ENCODE measurements at places on chromosomes 5 and 9.

DNA sequence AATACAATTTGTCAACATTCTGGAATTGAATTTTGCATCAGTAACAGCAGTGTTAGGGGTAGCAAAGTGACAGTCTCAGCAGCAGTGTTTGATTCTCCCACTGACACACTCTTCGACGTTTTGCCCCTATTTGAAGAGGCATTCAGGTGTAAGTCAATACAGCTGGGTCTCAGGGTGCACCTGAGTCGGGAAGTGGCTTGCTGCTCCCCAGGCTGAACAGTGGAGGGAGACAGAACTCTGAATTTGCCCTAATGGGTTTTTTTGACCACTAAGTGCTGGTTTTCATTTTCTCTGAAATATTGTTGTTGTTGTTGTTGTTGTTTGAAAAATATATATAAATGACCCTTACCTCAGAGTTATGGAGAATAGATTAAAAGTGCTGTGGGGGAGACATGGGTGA, 223.2 kb downstream of the TLR4 start:
- no peak for DNase-seq

DNA sequence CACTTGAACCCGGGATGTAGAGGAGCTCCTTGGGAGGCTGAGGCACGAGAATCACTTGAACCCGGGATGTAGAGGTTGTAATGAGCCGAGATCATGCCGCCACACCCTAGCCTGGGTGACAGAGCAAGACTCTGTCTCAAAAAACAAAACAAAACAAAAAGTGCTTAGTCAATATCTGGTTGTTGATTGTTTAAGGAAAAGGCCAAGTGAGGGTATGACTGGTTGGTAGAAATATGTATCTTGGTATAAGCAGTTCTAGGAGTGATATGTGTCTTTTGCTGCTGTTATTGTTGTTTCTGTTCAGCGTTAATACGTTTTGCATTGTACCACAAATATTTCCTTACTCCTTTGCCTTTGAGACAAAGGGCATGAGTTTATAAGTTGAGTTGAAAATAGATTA, 210.7 kb upstream of the DMRT1 start:
- DNase-seq = no peak

DNA sequence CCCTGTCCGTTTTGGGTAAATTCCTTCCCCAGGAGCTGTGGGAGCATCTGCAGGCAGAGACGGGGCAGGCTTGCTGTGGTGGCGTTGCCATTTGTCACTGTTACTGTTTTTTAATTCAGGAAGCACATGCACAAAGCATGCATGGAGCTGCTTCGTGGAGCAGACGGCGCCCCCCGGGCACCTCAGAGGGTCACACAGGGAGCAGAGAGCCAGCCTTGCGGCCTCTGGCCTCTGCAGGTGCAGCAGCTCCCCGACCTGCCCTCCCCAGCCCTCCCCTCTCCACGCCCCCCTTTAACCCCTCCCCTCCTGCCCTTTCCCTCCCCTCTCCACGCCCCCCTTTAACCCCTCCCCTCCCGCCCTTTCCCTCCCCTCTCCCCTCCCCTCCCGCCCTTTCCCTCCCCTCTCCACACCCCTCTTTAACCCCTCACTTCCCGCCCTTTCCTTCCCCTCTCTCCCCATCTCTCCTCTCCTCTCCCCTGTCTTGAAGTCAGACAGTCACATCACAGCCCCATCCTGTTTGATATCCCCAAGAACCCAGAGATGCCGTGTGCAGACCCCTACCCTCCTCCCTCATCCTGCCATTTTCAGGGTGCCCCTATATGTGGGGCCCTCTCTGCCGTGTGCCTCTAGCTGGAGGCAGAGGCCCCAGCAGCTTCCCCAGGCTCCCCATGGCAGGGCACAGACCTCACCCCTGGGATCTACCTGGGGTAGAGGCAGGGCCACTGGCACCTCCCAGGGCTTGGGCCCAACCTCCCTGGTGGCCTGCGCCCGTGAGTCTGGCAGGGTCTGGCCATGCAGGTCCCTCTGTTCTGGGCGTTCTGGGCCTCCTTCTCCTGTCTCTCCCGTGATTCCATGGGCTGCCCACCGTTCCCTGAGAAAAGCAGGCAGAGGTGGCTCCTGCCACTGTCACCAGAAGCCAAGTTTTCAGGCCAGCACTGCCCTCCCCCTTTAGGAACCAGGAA, 29.6 kb upstream of the UBAC1 start:
- DNase-seq = peak; percentile 51

DNA sequence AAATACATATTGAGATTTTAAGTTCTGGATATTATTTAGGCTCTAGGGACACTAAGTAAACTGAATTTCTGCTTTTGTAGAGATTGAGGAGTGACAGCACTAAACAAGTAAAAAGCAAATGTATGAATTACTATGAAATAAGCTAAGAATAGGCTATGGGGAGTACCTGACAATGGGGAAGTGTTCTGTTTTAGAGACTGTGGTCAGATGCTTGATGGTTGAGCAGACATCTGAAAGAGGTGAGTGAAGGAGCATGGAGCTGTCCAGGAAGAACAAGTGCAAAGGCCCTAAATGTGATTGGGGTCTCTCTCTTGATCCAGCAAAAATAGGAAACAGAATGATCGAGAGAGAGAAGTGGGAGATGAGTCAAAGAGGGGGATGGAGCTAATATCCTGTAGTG, 111.7 kb downstream of the JAKMIP2 start:
- DNase-seq = no peak

DNA sequence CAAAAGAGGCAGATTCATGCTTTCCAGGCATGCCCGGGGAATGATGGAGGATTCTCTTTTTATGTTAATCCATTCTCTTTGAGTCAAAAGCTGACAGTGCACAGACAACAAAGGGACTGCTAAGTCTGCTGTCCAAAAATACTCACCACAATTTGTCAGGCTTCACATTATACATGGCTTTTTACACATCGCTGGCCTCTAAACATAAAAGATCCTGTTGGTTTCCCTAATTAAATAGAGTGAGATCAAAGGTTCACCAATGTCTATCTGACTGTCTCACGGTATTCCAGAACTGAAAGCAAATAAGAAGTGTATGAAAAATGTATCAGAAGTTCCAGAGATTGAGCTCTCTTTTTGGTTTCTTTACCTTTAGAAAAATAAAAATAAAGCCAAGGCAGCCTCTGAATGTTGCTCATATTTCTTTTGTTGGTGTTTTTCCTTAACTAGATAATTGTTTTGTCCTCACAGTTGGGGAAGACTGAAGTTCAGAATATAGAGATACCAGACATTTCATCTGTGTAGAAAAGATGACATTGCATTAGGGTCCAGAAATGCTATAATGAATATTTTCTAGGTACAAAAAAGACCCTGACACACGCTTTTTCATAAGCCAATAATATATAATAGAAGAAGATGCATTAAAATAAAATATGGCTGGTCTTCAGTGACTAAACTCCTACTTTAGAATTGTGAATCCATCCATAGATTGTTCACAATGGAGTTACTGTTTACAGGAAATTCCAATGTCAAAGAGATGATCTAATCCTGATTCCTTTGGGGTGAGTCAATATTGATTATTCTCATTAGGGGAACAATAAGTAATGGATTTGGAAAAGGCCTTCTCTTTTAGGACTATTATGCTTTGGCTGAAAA, 688.2 kb upstream of the CDH6 start:
- no peak for DNase-seq

DNA sequence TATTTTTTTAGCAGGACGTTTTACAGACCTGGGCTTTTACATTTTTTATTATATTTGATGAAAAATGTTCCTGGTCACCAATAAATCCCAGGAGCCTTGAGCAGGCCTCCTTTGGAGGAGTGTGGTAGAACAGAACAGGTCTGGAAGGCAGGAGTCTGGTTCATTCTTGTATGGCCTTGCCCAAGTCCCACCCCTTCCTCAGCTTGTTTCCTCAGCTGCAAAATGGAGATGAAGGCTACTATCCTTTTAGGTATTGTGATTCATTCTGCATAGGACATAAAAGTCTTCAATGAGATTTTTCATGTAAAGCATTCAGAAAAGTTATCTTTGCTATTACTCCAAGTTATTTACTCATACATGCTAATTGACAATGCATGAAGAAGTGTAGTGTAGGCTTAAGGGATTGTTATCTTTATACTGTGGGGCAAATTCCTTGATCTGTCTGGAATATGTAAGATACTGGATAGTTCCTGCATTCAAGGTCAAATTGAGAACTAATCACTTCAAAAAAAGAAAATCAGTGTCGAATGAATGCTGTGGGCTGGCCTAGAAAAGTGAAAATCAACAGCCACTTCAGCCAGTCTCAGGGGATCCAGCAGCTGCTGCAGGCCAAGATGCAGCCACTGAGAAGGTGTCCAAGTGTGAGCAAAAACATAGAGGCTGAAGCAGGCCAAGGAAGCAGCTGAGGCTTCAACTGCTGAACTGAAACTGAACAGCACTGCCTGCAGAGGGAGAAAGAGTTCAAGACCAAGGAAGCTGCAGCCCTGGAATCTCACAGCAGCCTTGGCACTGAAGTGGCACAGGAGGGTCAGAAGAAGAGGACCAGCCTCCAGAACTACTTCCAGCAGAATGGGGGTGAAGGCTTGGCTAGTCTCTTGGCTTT, 15.5 kb upstream of the SLC36A3 start:
- DNase-seq = no peak

DNA sequence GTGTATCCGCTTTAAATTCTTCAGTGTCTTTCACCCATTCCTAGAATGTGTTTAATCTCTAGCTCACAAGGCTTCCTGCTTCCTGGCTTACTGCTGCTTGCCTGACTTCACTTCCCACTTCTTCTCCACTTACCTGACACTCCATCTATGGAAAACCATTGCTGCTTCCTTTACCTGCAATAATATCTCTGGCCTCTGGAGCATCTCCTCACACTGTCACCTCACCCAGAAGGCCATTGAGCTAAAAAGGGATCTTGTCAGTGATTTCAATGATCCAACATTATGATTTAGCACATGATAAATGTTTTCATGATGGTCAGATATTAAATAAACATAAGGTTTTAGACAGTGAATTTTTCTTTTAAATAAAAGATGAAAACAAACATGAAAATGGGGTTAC, 281.1 kb downstream of the MRPS30 start:
- DNase-seq = no peak

DNA sequence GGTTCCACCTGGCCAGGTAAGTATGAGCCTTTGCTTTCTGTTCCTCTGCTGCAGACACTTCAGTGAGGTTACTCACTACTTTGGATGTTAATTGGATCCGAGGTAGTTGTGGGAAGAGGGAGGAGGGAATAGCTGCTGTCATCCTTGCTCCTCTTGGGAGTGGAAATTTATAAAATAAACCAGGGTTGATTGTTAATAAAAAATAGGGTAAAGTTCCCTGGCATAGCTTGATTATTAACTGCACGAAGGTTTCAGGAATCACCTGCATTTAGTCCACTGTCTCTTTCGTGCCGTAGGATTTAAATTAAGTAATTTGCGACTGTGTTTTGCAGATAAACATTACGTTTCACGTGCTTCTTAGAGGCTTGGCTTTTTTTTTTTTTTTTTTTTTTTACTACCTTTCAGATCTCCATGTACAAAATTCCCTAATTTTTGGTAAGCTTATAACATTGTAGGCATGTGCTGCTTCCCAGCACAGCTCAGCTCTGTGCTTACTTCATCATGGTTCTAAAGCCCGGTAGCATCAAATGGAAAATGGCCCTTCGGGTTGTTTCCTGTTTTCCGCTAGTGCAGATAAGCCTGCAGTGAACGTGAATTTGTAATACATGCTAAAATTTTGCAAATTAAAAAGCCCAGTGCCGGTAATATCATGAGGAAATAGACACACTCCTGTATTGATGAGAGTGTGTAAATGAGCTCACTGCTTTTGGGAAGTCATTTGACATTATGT, 26.9 kb upstream of the LTC4S start:
- DNase-seq = no peak

DNA sequence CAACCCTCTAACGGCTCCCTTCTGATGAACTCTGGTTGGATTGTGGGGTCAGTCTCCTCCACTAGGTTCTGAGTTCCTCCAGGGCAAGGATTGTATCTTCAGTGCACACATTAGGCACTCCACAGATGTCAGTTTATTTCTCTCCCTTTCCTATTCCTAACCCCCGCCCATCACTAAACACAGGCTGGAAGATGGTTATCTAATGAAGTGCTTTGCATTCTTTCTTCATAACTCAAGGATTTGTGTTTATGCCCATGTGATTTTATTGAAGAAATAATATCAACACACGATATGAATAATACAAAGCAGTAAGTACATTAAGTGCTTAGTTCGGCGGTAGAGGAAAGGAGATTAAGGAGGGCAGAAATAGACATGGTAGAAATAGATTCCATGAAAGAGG, 4.4 kb upstream of the CREBRF start:
- no peak for DNase-seq

GRCh38 chr9:81724242-81724889, 35.0 kb upstream of the TLE1 start:
- no peak for DNase-seq

DNA sequence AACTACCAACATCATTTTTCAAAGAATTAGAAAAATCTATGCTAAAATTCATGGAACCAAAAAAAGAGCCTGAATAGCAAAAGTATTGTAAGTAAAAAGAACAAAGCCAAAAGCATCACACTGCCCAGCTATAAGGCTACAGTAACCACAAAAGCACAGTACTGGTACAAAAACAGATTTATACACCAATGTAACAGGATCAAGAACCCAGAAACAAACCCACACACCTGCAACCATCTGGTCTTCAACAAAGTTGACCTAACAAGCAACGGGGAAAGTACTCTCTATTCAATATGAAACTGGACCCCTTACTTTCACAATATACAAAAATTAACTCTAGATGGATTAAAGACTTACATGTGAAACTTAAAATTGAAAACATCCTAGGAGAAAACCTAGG, 94.2 kb upstream of the TARS1 start:
- DNase-seq = no peak

- no peak for DNase-seq
Measured at GRCh38 chr9:1882711-1883403, 132.3 kb upstream of the SMARCA2 start.

DNA sequence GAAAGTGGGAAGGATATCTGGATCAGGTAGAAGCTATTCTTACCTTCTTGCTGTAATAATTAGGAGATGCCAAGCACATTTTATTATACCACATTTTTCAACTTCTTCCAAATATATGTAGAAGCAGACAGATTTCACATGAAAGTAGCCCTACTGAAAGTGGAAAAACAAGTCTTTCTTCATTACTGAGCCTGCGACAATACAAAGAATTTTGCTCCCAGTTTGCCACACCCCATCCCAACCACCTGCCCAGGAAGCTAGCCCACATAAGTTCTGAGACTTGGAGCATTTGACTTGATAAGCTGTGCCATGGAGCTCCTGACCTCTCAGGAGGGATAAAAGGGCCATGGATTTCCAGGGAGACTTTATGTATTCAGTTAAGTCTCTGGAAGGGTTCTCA, 249.1 kb upstream of the ADCY2 start:
- DNase-seq = no peak

DNA sequence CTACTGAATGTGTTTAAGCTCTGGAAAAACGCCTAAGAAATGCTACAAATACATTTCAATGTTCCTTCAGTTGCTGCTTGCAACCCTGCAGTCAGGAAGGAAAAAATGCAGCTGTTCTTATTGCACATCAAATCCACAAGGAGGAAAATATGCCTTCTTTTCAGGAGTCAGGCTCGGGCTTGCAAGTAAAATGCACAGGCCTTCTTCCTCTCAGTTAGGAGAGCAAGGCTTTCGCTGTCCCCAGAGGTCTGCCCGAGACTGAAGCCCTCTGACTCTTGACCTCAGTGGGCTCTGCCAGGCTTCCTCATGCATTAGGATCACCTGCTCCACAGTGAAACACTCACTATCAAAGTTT, 899 bp upstream of the SHC3 start:
- DNase-seq = no peak

- DNase-seq = no peak
Measured at GRCh38 chr9:92242260-92243136, 51.0 kb downstream of the IARS1 start.

Data from CD4-positive, alpha-beta T cell treated with Interferon alpha-2 for 1 hour (primary cell).